Glutamatergic neuron (in vitro differentiated cells): ENCODE measurements at places on chromosomes 2 and 18. TPM values are rescaled to one million over a fixed set of nuclear protein-coding genes. Genes with fewer than 3 reads are reported as not detected.

The CLEC4F gene
- 0.66 TPM for total RNA-seq

The FABP1 gene
- not detected for total RNA-seq

The SERPINB4 gene
- total RNA-seq: not detected

The ABCG8 gene
- total RNA-seq: not detected

The FHOD3 gene
- total RNA-seq: 21.2 TPM
